ENCODE measurements at places on chromosomes 7 and 10.

DNA sequence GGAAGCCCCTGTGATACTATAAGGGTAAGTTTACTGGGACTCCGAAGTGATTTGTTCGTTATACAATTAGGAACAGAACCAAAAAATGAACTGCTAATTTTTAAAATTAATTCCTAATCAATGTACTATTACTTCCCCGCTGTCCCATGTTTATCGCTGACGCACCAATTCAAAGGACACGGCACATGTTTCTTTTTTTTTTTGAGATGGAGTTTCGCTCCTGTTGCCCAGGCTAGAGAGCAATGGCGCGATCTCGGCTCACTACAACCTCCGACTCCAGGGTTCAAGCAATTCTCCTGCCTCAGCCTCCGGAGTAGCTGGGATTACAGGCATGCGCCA is 1.5 kb upstream of the FMC1 start:
- DNase-seq: no peak

DNA sequence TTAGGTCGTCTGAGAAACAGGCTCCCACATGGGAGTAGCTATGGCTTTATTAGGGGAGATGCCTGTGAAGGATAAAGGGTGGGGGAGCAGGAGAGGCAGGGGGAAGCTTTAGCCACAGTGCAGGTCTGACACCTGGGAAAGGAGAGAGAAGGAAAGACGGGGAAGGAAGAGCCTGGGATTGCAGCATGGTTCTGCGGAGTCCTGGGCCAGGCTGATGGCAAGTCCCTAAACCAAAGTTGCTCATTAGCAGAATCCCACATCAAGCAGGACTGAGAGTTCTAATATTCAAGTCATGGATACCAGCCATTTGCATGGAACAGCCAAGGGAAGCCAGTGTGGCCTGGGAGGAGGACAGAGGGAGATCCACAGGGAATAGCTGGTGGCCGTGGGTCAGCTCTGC is 414.8 kb downstream of the RPS24 start:
- no peak for DNase-seq

GRCh38 chr10:19817231-19817933 is 1.1 kb downstream of the PLXDC2 start:
- no peak for DNase-seq

DNA sequence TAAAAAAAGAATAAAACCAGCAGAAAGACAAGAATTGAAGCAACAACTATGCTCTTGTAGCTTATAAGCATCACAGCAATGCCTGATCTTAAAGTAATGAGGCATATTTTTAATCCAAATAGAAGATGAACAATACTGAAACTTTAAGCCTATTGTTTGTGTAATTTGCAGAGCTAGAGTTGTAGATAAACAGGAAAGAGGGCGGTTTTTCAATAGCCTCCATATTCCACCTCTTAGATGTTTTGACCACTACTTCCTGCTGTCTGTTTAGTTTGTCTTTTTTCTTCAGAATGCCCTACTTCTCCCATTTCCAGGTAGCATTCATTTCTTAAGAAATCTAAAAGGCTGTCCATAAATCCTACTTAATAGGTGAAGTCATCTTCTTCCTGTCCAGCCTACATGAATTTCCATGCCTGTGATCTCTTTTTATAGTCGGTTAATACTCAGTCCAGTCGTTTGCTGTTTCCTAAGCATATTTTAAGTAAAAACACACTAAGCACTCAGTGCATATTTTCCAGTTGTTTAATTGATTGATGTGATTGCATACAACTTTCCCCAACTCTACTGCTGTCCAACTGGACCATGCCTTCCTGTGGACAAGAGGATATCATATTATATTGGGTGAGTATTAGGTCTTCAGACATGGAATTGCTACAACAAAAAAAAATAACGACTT is 308.1 kb downstream of the TFEC start:
- DNase-seq: no peak

DNA sequence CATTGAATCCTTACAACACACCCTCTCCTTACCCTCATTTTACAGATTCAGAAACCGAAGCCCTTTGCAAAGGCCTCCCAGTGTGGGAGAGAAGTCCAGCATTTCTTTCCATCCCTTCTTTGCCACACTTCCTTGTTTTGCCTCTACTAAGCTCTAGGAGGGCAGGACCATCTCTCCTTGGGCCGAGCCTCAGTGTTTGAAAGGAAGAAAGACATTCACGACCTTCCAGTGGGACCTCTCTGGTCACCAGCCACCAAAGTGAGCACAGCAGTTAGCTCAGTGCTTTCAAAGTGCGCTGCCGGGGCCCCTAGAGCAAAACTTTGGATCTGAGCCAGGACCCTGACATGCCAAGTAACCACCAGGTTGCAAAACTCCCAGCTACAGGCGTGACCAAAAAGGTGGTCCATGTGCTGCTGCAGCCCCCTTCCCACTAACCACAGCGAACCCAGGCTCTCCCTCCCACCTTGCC is 12.4 kb downstream of the CTBP2 start:
- no peak for DNase-seq

DNA sequence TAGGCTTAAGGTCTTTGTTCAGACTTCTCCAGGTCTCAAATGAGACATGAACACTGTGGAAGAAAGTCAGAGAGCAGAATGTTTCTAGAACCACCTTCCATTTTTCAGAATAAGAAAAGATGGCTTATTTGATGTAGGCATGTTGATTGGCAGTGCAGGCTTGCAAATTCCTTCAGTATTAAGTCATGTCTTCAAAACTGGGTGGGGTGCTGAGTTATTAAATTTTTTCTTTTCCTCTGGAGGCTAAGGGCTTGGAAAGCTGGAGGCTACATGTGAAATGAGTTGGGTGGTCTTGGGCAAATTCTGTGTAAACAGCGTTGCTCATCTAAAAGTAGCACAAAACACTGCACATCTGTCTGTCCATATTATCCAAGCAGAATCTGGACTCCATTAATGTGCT is 62.8 kb downstream of the PRTFDC1 start:
- DNase-seq: no peak

- no peak for DNase-seq
These were observed 193.0 kb upstream of the CELF2 start for GRCh38 chr10:10824591-10825148.

GRCh38 chr7:111591-111990 is 80.8 kb upstream of the FAM20C start:
- no peak for DNase-seq

DNA sequence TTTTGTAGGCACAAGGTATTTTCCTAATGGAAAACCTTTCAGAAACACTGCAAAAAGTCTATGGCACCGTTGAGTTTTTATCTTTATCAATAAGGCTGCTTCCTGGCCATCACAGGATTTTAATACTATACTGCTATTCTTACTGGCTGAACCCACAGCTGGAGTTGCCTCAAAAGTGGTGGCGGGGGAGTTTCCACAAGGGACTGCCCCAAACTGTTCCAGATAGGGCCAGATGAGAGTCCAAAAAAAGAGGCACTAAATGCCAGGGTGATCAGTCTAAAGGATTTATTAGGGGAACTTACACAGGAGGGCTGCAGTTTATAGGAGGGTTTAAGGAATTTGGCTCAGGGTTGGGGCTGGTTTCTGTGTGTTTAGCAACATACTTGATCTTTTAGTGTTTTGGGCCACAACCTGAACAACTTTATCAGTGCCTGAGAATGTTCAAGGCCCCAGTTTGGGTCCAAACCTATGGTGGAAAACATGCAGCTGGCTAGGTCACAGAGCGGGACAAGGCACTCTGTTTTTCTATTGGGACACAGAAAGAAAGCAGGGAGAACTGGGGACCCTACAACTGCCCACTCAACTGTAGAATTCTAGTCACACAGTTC is 41.4 kb downstream of the STAM start:
- DNase-seq: no peak
